Psoas muscle (tissue), 8 donors: ENCODE measurements at places on chromosomes 7 and 10. TPM values are rescaled to one million over a fixed set of nuclear protein-coding genes. Genes with fewer than 3 reads are reported as not detected.

DNA sequence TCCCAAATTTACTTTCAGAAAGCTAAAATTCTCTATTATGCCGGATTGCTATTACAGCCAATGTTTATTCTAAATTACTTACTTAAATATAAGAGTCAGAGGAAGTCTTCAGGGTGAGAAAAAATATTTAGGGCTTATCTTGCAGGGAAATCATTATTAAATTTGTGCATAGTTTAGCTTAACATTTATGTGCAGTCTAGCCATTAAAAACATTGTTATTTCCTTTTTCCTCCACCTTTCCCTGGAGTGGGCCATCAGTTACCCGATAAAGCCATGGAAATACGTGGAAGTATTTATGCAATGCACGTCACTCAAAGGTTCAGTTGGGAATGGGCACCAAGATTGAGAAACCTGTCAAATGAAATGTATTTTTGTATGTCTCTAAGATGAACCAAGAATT is 9.5 kb upstream of the TAS2R60 start:
- DNase-seq, result no peak

DNA sequence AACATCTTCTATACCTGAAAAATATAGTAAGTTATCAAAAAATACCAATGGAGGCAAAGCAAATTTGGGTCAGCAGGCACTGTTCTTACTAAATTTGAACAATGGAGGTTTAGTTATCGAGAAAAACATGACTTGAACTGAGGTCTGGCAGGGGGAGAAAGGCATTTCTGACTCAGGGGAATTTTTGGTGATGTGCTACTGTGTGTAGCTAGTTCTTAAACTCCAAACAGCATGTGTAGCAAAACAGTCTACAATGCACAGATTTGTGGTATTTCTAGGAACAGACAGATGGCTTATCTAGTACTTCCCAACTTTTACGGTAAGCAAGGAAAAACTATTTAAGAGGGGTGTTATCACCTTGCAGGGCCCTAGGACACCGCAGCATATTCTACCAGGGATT is 311.6 kb upstream of the LRRN3 start:
- DNase-seq, result no peak

DNA sequence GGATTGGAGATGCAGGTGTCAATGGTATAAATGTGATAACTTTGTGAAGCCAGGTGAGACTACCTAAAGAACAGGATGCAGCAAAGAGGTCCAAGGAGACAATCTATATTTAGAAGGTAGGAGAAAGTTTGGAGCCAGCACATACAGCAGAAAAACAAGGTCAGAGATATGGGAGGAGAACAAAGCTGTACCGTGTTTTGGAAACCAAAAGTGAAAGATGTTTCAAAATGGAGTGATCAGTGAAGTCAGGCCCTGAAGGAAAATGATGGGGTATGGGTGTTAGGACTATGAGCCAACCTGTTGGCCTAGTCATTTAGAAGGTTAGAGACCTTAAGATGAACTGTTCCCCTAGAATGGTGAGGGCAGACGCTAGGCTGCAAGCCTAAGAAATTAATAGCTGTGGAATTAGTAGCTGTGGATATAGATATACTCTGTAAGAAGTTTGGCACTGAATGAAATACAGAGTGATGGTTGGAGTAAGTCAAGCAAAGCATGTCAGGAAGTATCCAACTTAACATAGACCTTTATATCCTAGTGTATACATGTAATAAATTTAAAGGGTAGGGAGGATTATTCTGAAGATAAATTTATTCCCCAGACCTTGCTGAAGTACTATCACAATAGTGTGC is 149.8 kb upstream of the WNT16 start:
- no peak for DNase-seq

GRCh38 chr7:19811386-19811785 is 38.0 kb upstream of the TMEM196 start:
- no peak for DNase-seq

DNA sequence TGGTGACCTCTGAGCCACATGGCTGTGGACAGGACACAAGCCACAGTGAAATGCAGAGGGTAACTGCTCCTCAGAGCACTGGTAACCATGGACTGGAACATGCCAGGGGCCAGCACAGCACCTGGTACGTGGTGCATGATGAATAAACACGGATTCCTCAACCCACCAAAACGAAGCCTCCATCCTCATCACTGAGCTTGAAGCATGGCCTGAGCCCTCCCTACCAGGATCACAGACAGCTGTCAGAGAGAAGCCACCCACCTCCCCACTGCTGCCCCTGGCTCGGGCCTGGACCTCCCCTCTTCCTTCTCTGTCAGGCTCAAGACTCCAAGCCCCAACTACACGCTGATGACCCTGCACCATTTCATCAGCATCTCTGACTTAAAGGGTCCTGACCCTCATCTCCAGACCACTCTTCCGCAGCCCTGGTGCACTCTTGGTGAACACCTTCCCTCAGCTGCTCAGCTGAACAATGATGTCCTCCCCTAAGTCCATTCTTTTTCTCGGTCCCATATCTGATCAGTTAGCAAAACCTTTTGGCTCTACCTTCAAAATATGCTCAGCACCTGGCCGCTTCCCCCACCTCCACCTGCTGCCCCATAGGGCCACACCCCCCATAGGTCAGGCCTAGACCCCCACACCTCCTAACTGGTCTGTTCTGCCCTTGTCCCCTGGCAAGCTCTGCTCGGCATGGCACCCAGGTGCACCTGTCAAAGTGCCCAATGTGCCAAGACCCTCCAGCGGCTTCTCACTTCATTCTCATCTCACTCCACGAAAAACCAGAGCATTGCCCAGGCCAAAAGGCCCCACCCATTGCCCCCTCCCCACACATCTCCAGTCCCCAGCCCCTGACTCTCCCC is 141.1 kb downstream of the MAPK8 start:
- no peak for DNase-seq

The LRRD1 gene
- polyA plus RNA-seq, result not detected

The ANKRD61 gene
- 0.13 TPM for polyA plus RNA-seq

The GIMAP1 gene
- 3.6 TPM for polyA plus RNA-seq

The TMEM139 gene
- polyA plus RNA-seq, result 0.31 TPM

The MSMB gene
- not detected for polyA plus RNA-seq

GRCh38 chr10:11866199-11866925 is 43.2 kb downstream of the PROSER2 start:
- no peak for DNase-seq

GRCh38 chr7:88495881-88496725 is 189.4 kb upstream of the STEAP4 start:
- DNase-seq, result no peak

The HOGA1 gene
- polyA plus RNA-seq, result 0.96 TPM

DNA sequence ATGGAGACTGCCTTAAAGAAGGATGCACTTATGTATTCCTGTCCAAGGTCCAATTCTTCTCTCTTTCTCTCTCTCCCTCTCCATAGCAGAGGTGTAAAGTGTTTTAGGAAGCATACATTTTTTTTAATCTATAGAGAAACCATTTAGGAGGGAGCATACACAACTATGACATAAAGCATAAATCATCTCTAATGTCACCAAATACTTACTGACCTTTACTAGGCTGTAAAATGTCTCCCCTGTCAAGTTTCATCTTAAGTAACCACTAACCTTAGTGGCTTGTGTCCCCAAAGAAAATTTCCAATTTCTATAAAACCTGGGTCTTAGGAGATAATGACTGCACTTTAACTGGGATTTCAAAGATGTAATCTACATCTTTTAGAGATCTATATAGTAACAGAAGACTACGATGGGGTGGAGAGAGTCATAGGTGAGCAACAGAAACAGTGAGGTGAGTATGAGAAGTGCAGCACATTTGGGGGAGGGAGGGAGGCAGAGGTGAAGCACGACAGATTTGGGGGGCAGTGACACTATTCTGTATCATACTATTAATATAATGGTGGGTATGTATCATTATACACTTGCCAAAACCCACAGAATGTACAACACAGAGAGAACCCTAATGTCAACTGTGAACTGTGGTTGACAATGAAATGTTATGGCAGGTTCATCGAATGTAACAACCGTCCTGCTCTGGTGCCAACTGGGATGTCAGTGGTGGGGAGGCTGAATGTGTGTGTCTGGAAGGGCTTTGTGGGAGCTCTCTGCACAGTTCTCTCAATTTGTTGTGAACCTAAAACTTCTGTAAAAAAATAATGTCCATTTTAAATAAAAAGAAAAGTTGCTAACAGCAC is 79.5 kb downstream of the PIP4K2A start:
- no peak for DNase-seq

DNA sequence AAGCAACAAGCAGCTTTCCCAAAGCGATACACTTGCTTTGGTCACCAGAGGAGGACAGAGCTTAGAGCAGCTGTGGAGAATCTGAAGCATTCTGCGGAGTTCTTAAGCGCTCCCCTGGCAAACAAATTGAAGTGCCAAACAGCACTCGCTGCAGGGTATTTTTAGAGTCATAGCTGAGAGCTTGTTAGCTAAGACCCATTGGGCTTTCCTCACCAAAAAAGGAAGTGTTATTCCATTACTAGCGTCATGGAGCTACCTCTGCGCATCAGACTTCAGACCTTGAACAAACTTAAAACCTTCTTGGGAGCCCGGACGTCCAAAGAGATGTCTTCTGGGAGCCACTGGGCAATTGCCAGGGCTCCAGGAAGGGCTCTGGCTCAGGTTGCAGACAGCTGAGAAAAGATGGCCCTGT is 23.2 kb upstream of the BMPR1A start:
- DNase-seq, result peak; percentile 67

GRCh38 chr10:33982995-33983394 is 648.5 kb upstream of the NRP1 start:
- no peak for DNase-seq

The SLC26A5 gene
- polyA plus RNA-seq, result not detected

DNA sequence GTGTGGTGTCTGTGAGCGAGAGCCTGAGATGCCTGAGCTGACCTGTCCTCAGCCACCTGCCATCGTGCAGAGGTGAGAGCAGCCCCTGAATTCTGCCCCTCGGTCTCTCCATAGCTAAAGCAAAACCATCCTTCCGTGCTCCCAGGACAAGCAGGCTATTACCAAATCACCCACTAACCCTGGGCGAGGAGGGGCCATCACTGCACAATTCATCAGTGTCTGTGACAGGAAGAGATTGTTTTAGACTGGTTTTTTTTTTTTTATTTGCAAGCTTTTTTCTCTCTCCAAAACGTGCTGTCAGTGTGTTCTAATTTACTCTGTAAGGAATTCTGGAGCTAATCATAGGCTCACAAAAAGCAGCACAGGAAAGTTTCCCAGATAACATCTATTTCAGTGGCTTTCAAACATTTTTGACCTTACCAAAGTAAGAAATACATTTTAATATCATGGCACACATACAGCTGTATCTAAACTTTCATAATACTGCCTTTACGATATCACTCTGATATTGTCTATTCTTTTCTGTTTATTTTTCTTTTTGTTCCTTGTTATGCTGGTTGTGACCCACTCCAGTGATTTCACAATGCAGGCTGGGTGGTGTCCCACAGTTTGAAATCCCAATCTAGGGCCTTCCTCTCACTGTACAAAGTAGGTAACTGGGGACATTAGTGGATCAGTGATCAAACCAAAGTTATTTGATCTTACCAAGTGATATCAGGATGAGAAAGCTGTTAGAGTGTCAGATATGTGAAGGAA is 62.8 kb downstream of the EGFR start:
- DNase-seq, result no peak

DNA sequence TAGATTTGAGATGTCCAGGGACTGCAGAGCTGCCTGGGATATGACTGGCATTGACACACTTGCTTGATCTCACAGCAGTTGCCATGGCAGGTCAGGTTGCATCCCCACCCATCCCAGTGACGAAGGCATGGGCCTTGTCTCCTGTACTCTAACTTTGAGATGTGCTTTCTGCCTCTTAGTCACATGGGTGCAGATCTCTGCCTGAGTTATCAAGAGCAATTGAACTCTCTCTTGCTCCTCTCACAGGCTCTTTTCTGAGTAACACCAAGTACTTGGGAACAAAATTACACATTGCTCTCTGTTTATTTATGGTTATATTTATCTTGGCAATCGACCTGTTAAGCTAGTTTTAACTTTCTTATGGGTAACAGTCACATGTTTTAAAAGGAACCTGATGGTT is 237.3 kb downstream of the NSUN6 start:
- DNase-seq, result no peak

GRCh38 chr10:126895214-126895781 is 9.9 kb upstream of the DOCK1 start:
- no peak for DNase-seq

DNA sequence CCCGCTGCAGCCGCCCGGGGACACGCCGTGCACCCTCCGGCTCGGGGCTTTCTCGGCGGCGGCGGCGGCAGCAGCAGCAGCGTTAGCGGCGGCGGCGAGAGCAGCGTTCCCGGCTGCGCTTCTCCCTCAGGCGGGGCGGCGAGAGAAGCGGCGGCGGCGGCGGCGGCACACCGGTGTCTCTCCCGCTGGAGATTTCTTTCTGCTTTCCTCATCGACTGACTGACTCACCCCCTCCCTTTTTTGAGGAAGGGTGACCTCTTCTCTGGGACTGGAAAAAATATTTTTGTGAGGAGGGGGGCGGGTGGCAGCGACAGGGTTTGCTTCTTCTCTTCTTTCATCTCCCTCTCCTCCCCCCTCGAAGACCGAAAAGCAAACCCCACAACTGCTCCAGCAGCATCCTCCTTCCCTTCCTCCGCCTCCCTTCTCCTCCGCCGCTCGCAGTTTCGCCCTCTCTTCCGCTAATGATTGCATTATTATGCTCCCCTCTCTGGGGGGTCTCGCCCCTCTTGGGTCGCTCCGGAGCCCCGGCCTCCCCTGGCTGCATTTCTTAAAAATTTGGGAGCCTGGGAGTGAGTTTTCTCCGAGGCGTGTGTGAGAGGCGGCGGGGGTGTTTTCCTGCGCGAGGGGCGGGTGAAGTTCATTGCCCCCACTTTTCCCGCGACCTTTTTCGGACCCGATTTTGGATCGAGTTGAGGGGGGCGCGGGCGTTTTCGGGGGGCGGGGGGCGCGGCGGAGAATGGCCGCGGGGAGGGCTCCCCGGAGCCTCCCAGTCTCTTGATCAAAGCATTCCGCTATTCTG is 411 bp downstream of the AUTS2 start:
- DNase-seq, result peak; percentile 62

GRCh38 chr10:48384699-48384982 is 78.2 kb downstream of the MAPK8 start:
- no peak for DNase-seq

The IL2RA gene
- 0.08 TPM for polyA plus RNA-seq

- DNase-seq, result peak; percentile 91
Observed at GRCh38 chr7:75905785-75906604, 9.0 kb upstream of the POR start.

The POLR2J2 gene
- 1.3 TPM for polyA plus RNA-seq

DNA sequence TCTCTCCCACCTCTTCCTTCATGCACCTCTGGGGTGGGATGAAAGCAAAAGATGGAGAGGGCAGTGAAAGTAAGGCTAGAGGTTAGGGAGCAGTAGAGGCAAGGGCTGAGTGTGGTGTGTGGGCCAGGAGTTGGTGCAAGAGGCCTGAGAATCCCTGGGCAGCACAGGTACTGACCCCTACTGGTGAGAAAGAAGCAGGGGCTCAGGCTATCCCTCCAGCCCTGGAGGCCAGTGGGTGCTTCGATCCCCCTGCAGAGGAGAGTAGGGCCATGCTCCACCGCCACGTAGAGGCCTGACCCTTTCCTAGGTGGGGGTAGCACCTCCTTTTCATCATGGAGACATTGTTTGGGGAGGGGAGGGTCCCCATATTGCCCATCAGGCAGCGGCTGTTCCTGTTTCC is 9.8 kb downstream of the CDHR1 start:
- no peak for DNase-seq

GRCh38 chr7:134829380-134829986 is 50.0 kb downstream of the CALD1 start:
- DNase-seq, result no peak

The CPA2 gene
- not detected for polyA plus RNA-seq

- no peak for DNase-seq
Observed at GRCh38 chr7:157678501-157678900, 341.7 kb downstream of the DNAJB6 start.
